Retina (tissue), 1 donor: ENCODE measurements at places on chromosomes 7 and 10.
A peak's percentile ranks its signal among the peaks of the same experiment; 100 is the strongest.

DNA sequence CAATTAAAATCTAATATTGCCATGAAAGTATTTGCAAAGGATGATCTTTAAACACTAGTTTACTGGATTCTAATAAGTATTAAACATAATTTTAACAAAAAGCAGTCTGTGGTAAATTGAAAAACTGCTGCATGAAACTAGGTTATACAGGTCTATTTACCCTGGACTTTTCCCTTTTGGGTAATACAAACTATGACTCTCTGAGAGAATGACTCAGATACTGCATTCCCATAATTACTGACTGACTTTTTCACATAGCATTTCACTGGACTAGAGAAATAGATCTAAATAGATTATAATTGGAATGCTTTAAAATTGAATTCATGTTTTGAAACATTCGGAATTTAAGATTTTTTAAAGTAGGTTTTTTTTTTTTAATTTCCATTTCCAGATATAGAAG lies 395.7 kb downstream of the THSD7A start:
- DNase-seq, result no peak

DNA sequence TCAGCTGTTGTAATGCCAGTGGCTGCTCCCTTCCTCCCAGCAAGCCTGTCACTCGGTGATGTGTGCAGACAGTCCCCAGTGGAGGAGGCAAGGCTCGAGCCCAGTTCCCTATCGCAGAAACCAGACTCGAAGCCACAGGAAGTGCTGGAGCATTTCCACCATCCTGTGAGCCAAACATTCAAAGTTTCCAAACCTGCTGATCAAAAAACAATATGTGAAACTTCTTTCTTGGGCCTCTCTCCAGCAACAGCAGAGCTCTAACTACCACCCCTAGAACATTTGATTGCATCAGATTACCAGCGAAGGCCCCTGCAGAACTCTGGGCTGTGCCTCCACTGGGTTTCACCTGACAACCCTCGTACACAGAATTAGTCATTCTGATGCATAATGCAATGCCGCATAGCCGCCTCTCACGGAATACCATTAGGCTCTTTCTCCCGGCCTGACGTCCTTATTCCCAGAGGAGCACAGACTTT lies 94.0 kb downstream of the ELMO1 start:
- no peak for DNase-seq

GRCh38 chr7:71843676-71844075 lies 568.5 kb downstream of the CALN1 start:
- no peak for DNase-seq

GRCh38 chr10:77629775-77630506 lies 7.7 kb downstream of the KCNMA1 start:
- no peak for DNase-seq

DNA sequence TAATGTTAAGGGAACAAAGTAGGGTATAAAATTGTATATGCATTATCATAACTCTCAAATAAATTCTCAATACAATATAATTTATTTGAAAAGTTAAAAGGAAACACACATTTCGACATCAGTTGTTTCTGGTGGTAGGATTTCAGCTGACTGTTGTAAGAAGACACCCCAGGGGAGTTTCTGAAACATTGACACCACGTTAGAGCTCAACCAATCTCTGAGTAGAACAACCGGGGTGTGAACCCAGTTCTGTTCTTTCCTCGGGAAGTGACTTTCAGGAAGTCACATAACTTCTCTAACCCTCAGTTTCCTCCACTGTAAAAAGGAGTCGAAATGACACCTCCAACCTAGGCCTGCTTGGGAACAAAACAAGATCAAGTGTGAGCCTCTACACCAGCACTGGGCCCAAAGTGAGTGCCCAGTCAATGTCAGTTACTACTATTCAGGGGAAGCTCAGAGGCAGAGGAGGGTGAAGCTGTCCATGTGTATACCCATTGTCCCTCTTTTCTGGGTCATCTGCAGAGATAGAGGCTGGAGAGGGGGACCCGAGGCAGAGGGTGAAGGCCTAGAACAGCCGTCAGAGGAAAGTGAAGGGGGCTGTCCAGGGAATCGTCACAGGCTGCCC lies 67.1 kb downstream of the AOAH start:
- no peak for DNase-seq

- DNase-seq, result no peak
Observed at GRCh38 chr7:76009672-76010600, 15.5 kb upstream of the TMEM120A start.

GRCh38 chr10:126997801-126998590 lies 92.8 kb downstream of the DOCK1 start:
- DNase-seq, result no peak

DNA sequence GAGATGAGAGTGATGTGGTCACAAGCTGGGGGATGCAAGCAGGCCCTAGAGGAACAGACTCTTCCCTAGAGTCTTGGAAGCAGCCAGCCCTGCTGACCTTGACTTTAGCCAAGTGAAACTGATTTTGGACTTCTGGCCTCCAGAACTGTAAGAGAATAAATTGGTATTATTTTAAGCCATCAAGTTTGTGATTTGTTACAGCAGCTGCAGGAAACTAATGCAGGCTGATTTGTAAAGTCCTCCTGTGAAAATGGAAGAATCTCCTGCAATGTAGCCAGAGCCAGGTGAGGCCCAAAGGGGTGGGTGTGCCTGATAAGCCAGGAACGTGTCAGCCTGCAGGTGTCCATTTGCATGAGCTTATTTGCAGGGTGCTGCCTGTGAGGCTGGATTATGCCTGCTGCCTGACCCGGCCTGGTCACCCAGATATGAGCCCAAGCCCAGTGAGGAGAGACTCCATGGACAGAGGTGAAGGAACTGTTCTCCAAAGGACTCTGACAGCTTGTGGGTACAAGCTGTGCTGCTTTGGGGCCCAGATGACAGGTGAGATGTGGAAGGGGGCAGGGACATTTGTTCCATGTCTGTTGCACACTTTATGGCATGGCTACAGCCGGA lies 24.6 kb upstream of the PLEKHA1 start:
- DNase-seq, result no peak

GRCh38 chr7:40288827-40289226 lies 154.0 kb downstream of the SUGCT start:
- DNase-seq, result no peak

- no peak for DNase-seq
Observed at GRCh38 chr7:136012238-136012637, 35.1 kb upstream of the MTPN start.

- no peak for DNase-seq
Observed at GRCh38 chr7:128924707-128925588, 12.8 kb upstream of the IRF5 start.

DNA sequence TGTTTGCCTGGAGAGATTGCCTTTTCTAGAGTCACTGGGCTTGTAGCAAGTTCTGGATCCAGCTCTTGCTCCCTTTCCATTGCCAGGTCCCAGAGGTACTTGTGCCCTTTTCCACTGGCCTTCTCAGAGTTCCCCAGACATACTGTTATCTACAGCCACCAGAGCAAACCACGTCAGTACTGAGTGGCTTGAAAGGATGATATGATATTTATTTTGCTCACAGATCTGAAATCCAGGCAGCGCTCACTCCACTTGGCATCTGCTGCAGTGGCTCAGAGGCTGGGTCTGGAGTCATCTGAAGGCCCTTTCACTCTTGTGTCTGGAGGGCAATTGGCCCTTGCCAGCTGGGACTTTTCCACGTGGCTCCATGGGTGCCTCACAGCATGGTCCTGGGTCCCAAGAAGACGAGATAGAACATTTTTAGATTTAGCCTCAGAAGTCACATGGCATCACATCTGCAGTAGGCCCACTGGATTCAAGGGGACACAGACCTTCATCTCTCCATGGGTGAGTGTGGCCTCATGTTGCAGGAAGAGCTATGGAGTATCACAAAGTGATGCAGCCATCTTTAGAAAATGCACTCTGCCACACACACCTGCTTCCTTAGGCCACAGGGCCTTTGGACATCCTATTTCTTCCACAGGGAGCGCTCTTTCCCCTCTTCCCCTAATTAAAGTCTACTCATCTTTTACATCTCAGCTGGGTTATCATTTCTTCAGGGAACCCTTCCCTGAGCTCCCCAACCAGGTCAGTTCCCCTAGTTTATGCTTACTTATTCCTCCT lies 22.9 kb upstream of the TCF7L2 start:
- DNase-seq, result no peak

GRCh38 chr7:129644634-129645230 lies 33.2 kb downstream of the NRF1 start:
- no peak for DNase-seq

DNA sequence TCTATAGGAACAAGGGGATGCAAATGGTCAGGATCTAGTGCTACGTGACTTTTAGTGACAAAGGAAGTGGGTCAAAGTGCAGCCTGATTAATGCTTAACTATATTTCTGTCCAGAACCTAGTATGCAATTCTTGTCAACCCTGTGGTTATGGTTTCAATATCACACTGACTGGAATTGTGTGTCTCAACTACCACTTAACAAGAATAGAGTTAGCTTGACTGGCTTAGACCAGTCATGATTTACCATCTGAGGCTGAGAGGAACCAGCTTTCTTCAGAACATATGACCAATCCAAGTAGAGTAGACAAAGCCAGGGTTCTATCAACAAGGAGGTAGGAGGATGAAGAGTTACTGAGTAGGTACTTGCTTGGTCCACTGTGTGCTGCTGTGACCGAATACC lies 54.4 kb downstream of the MYPN start:
- no peak for DNase-seq

- no peak for DNase-seq
Observed at GRCh38 chr10:93425861-93426260, 56.3 kb downstream of the MYOF start.

GRCh38 chr10:114694752-114695151 lies 36.7 kb upstream of the ABLIM1 start:
- no peak for DNase-seq

DNA sequence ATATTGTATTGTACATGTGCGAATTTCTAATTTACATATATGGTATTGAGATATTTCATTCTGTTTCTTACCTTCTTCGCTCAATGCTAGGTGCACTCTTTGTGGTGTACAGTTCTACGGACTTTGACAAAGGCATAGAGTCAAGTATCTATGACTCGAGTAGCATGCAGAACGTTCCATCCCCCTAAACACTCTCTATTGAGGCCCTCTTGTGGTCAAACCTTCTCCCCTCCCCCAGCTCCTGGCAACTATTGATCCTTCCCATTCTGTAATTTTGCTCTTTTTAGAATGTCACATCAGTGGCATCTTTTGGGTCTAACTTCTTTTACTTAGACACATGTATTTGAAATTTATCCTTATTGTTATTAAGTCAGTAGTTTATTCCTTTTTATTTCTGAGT lies 30.7 kb upstream of the GDF10 start:
- no peak for DNase-seq

- DNase-seq, result no peak
Observed at GRCh38 chr7:41029072-41029499, 673.8 kb downstream of the INHBA start.

GRCh38 chr7:109376576-109376975 lies 806.9 kb downstream of the DNAJB9 start:
- no peak for DNase-seq

GRCh38 chr7:18940593-18941134 lies 176.8 kb downstream of the TWIST1 start:
- no peak for DNase-seq

DNA sequence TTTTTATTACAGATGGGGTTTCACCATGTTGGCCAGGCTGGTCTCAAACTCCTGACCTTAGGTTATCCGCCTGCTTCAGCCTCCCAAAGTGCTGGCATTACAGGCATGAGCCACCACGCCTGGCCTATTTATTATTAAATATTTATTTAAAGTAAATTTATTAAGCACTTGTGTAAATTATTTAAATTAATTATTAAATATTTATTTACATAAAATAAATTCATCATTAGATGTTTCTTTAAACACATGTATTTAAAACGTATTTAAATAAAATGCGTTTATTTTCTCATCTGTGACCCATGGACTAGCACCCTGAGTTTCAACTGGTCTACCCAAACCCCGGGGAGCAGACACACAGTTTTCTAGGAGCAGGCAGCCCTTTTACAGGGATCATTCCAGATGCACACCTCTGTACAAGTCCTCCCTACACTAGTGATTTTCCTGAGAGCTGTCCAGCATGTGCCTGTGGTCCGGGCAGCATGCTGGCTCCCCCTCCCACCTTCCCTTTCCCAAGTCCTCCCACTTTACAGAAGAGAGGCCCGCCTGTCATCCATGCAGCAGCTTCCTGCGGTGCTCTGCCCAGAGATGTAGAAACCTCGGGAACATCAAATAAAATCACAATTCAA lies 89.2 kb upstream of the ATP6V0A4 start:
- DNase-seq, result peak; percentile 11

GRCh38 chr10:69504576-69505250 lies 53.4 kb downstream of the TSPAN15 start:
- DNase-seq, result no peak

DNA sequence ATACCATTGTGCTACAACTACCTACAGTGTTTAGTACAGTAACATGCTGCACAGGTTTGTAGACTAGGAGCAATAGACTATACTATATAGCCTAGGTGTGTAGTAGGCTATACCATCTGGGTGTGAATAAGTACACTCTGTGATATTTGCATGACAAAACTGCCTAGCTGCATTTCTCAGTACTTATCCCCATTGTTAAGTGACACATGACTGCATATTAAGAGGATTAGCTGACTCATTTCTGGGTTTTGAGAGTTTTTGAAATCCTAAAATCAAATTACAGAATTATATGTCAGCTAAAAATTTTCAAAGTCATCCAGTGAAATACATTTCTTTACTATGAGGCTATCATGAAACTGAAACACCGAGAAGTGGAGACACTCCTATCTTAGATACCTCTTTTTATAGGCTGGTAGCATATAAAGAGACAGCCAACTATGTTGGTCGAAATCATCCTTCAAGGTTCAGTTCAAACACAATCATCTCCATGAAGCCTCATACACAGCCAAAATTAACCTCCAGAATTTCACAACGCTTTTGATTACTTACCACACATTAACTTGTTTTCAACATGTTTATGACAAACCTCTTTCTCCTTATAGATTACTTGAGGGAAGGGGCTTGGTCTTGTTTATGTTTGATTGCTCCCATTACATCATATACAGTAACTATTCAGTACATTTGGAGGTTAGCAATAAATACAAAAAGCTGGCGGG lies 89.8 kb upstream of the ANK3 start:
- DNase-seq, result no peak

- peak; percentile 17 for DNase-seq
Observed at GRCh38 chr10:15121707-15122106, 24.6 kb downstream of the RPP38 start.

GRCh38 chr10:49688920-49689319 lies 9.5 kb downstream of the C10orf53 start:
- no peak for DNase-seq

GRCh38 chr7:117043108-117043825 lies 90.0 kb downstream of the ST7 start:
- DNase-seq, result no peak

GRCh38 chr10:121324678-121325213 lies 273.5 kb downstream of the FGFR2 start:
- no peak for DNase-seq
